Astrocyte of the spinal cord (primary cell): ENCODE measurements at places on chromosomes 7 and 10.

DNA sequence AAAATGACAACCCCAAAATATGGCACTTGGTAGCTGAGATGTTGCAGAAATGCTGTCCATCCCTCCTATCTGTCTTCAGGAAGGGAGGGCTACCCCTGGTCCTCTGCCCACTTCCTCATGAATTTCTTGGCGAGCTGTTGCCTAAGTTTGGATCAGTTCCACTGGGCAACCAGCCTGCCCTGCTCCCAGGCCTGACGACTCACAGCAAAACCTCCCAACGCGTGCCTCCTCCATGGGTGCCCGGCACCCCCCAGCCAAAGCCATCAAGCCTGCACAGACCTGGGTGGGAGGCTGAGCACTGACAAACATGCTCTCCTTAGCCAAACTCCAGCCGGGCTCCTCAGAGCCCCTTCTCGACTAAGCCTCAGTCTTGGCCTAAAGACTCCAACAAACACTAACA, 8.9 kb downstream of the VSTM4 start:
- no peak for DNase-seq

GRCh38 chr10:116792817-116793216, 50.5 kb upstream of the HSPA12A start:
- no peak for DNase-seq

GRCh38 chr7:106543221-106543757, 117.7 kb downstream of the CCDC71L start:
- DNase-seq = no peak

DNA sequence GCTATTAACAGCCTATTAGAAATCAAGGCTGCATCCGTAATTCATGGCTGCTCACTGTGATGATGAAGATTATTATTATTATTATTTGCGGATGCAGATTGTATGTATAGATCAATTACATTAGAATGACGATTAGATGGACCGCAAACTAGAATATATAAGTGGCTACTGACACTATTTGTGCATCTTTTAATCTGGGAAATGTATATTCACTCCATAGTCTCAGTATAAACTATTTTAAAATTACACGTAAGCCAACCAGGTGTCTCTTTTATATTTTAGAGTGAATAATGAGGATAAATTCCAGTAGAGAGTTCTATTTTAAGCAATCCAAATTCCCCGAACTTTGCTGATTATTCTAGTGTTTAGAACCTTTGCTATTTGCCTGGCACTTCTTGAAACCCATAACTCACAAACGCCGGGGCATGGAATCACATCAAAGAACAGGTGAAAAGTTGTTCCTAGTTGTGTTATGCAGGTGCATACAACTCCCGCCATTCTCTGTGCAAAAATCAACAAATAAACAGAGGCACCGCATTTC, 509 bp upstream of the ING3 start:
- DNase-seq = no peak

GRCh38 chr10:43728425-43728824, 79.7 kb upstream of the ZNF32 start:
- DNase-seq = no peak

DNA sequence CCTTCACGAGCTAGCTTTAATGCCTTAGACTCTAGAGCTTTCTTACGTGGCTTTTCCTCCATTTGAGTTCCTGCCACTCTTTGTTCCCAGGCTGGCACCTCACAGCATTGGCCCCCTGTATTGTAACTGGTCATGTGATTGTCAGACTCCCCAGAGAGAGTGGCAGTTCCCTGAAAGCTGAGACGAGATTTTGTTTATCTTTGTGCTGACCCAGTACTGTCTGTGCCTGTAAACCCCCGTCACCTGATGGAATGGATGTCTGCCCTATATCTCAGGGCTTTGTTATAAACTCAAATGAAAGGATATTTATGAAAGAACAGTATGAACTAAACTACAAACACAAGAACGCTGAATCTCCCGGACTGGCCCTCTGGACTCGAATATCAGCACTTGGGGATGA, 13.0 kb downstream of the NOBOX start:
- DNase-seq = no peak
